ENCODE measurements at places on chromosomes 2 and 18. TPM values are rescaled to one million over a fixed set of nuclear protein-coding genes. Genes with fewer than 3 reads are reported as not detected.

Gene ANO7
- 0.80 TPM for total RNA-seq

Gene ABCB11
- total RNA-seq: 0.05 TPM

Gene DLGAP1
- 0.05 TPM for total RNA-seq

Gene FAM161A
- total RNA-seq: 1.2 TPM

Gene LYG2
- total RNA-seq: not detected

Gene NPPC
- total RNA-seq: 3.0 TPM

Gene GALNT3
- 0.08 TPM for total RNA-seq

Gene TCF23
- total RNA-seq: 0.08 TPM

Gene VIT
- 8.5 TPM for total RNA-seq

DNA sequence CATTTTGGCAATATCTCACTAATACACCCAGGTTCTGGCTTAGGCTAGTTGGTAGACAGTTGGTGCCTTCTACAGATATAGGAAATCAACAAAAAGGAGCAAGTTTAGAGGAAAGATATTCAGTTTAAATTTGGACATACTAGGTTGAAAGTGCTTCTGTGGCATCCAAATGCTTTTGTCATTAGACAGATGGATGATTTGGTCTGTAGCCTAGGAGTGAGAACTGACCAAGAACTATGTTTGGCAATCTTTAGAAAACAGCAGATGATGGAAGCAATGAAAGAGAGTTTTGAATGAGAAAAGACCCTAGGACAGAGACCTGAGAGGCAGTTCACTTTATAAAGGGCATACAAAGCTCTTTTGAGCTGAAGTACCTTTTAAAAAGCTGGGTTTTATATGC is 201.3 kb upstream of the FSHR start:
- DNase-seq: no peak

DNA sequence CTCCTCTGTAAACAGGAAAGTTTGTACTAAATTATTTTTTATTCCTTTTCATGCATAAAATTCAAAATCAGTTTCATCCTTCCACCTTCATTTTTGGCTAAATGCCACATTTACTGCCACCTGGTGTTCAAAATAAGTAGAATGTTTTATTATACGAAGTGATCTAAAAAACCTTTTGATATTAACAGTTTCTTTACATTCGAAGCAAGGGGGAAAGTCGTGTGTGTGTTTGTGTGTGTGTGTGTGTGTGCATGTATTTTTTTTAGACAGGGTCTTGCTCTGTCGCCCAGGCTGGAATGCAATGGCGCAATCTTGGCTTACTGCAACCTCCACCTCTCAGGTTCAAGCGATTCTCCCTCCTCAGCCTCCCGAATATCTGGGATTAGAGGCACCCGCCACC is 9.0 kb upstream of the SCN9A start:
- DNase-seq: no peak

DNA sequence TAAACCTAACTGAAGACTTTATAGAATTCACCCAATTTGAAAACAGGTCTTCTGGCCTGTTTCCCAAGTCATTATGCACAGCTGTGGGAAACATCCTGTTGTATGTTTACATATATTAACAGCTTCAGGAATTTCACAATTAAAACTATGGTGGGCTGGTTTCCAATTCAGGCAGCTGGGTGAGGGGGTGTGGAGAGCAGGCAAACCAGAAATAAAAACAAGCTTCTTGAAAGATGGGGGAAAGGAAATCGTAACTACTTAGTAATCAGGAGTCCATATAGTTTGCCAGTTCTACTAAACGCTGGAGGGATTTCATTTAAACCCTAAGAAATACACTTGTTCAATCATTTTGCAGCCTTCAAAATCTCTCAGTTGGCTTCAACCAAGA is 22.8 kb downstream of the ATP8B1 start:
- no peak for DNase-seq

DNA sequence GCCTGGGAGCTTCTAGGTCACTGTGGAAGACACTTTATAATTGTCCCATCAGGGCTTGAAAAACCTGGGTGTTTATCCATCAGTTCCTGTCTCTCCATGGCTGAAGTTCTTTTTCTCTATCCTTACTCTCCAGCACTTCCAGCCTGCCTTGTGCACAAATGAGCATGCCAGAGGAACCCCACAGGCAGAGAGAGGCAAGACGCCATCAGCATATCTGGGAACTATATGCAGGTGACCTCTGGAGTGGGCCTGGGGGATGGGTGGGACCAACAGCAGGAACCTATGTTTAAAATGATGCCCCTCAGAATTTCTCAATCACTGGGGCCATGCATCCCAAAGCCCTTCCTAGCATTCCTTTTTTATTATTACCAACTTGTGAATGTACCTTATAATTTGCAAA is 156.2 kb upstream of the PARD3B start:
- no peak for DNase-seq

DNA sequence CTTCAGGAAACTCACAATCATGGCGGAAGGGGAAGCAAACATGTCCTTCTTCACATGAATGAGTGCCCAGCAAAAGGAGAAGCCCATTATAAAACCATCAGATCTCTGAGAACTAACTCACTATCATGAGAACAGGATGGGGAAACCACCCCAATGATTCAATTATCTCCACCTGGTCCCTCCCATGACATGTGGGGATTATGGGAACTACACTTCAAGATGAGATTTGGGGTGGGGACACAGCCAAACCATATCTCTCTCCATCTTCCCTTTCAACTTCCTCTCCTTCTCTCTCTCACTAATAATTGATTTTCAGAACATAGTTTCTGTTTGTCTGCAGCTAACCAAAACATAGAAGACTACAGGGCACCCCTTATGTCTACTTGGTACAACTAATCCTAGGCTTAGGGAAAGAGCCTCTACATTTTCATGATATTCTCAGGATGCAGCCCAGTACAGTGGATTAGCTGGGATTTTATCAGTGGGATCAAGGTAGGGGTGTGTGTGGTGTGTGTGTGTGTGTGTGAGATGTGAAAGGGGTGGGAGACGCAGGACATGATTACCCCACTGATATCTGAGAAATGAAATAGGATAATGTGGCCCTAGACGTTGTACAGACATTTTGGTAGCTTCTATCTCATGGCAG is 2.8 kb upstream of the ATF2 start:
- no peak for DNase-seq

DNA sequence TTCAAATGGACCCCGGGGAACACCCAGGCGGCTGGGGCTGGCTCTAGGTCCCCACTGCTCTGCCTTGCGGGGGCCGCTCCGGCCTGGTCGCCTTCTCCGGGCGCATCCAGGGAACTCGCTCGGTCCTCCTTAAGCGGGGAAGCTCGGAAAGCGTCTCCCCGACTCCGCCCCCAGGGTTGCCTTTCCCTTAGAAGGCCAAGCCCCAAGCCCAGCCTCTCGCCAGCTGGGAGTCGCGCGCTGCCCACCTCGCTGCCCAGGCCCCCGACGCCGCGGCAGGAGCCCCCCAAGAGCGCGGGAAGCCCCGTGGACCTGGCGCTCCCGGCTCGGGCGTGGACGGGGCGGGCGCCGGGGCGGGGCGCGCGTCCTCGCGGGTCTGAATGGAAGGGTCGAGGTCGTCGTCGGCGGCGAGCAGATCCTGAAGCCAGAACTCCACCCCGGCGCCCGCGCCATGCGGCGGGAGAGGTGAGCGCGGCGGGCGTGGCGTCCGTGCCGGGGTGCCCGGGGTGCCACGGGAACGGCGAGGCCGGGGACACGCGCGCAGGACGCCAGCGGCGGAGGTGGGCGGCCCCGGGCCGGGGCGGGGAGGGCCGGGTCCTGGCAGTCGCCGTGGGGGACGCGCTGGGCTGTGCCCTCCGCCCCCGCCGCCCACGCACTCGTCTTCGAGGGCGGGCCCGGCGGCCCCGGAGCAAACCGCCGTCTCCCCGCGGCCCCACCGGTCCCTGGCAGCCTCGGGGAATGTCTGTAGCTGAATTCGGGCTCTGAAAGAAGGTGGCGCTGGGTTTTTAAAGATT is at the start of gene BOK:
Gene BOK (plus strand): TSS at position 214 of the 791 bp plus-strand sequence. CDS start 739 bp downstream, outside the sequence.
- peak; percentile 51 for DNase-seq

DNA sequence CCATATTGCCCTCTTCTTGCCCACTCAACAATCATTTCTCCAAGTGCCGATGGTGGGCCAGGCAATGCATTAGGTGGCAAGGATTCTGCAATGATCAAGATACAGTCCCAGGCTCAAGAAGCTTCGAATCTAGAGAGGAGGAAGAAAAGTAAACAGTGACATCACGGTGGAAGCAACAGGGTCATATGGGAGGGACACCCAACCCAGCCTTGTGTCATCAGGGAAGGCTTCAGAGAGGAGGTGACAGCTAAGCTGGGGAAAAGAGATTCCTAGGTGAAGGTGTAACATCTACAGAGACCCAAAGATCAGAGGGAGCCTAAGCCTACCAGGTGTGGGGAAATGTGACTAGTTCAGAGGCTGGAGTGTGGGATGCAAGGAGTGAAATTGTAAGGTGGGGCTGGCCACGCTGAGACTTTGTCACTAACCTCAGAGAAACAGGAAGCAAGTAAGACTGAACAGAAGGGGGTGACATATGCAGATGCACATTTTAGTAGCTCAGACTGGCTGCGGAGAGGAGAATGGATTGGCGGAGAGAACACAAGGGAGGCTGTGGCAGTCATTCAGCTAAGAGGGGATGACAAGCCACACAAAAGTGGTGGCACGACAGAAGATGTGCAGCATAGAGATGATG is 104.9 kb downstream of the ANKRD44 start:
- DNase-seq: no peak

- DNase-seq: no peak
These were observed 105.3 kb upstream of the FOSL2 start for GRCh38 chr2:28287256-28287915.

DNA sequence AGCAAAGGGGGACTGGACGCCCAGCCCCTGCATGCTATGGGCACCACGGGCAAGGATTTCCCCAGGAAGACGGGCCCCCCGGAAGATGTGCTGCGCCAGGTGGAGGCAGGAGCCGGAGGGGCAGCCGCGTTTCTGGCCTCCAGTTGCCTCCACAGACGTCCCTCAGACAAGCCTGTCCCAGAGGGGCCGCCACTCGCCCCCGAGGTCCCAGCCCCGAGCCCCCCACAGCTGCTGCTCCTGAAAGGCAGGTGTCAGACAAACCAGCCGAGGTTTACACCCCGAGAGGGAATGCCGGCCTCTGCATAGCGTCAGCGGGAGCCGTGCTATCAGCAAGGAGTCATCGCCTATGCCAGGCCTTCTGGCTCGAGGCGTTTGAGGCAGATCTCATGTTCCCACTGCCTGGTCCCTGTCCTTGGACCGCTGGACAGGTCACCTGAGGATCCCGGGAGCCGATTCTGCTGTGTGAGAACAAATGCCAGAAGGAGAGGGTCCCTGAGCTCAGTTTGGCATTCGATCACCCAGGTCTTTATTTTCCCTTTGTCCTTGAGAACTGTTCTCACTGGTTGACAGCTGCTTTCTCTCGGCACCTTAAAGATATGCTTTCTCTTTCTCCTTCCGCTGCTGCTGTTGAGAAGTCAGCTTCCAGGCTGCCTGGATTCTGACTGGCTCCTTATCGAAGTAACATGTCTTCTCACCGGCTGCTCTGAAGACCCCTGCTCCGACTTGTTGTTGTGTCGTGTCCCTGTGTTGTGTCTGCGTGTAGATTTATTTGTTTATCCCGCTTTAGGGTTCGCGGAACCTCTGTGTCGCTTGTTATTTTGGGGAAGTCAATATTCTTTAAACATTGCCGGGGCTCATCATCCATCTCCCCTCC is 20.6 kb downstream of the CROCC2 start:
- peak; percentile 28 for DNase-seq

DNA sequence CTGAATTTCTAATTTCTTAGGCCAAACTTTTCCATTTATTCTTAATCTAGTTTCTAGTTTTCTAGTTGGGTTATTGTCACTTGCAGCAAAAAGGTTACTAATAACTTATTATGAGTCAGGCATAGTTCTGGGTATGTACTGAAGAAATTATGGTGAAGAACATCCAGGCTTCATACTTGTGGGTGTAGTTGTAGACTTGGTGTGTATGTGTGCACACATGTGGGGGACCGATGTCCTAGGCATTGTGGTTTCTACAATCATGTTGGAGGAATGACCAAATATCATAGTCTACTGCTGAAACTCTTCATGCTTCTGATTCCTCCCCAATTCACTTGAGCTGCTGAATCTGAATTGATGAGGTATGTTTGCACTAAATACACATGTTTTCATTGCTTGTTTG is 141.2 kb downstream of the PMAIP1 start:
- DNase-seq: no peak

- no peak for DNase-seq
These were observed at the start of gene THSD7B for GRCh38 chr2:136765256-136766072. Gene THSD7B, plus strand, starts transcription at chr2:136765545. Its CDS starts 116,634 bp downstream, at chr2:136882179.

GRCh38 chr2:240024766-240025165 is 376 bp downstream of the NDUFA10 start:
- DNase-seq: no peak

DNA sequence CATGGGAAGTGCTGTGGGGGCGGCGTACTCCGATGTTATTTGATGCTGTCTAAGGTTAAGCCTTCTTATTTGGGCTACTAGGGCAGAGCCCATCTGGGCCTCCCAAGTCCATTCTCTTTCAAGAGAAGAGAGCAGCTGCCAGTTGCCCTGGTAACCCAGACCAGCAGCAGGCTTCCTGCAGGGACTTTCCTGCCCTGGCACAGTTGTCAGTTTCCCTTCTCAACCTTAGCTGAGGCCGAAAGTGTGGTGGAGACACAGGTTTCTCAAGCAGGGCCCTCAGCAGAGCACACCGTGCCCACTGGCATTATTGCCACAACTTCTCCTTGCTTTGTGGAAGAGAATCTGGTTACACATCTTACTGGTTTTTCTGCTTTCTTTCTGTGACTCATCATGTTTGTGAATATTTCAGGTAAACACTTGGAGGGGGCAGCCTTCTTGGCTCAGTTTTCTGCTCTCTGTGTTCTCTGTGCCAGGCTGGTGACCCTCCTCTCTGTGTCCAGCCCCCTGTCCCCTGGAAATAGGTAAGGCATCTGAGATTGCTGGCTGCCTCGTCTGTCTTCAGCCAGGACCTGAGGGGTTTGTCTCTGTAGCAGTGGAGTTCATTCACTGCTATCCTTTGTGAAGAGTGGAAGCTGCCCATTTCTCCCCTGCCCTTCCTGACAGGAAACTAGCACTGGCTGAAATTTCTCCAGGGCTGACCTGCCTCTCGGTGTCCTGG is 111.0 kb downstream of the B3GNT2 start:
- DNase-seq: no peak

DNA sequence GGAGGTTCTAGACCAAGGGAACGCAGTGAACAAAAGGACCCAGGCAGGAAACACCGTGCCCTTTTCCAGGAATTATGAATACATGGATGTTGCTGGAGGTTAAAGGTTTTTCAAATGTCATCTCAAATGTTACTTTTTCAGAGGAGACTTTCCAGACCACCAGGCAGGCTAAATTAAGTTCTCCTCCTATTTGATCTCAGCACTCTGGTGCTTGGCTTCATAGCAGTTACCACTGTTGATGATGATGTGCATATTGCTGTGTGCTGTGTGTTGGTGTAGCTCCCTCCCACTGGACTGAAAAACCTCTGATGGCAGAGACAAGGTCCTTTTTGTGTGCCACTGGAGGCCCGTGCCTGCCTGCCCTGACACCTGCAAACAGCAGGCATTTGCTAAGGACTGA is 137.3 kb upstream of the PTPRM start:
- DNase-seq: no peak

Measured in left ventricle myocardium inferior (tissue), 1 donor.